CD4-positive, alpha-beta T cell treated with Interleukin-17A for 1 hour (primary cell): ENCODE measurements at places on chromosomes 6 and 20.

GRCh38 chr6:130900913-130901312, 73.7 kb downstream of the SMLR1 start:
- DNase-seq, result no peak

DNA sequence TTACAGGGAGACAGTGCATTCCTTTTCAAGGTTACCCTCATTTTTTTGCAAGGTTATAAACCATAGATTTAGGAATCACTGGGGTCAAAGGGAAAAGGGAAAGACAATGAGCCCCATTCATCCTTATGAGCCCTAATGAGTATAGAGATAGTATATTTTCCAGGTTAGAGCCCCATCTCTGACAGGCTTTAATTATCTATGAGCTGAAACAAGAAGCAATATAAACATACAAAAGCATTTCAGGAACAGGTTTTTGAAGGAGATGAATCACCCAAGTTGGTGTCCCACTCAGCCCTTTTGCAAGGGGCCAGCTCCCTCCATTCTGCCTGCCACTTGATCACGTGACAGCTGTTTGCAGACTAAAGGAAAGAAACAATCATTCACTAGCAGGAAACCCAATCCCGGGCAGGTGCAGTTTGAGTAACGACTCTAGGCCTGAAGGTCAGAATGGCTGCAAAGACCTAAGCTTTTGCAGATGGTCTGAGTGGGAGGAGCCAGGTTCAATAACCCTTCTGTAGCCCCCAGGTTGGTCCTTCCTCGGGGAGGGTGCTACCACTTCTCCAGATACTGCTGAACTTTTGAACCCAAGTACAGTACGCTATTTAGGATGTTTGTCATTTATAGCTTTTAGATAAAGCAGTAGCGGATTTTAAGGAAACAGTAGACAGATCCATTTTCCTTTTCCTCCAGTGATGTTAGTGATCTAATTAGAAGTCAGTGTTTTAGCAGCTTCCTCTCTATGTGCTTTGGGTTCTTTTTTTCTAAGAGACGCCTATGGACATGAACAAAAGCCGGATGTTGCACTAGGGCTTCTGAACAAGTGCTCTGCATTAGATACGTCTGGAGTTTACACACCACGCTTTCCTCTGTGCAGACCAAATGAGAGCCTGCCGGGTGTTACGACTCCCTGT, 253.2 kb downstream of the SOX4 start:
- DNase-seq, result no peak

DNA sequence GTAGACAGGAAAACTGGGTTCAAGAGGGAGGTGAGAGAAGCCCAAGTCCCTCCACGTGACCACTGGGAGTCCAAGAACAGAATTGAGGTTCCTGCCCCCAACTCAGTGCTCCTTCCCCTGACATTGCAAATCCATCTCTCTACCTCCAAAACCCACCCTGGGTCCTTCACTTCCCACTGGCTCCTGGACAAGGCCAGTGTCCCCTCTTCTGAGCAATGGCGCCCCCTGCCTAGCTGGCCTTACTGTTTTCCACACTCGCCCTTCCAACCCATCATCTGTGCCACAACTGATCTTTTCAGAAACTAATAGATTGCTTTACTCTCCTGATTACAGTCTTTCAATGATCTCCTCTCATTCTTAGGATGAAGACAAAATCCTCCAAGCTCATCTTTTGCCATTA, 200.3 kb downstream of the ANKRD60 start:
- peak; percentile 5 for DNase-seq

- DNase-seq, result no peak
Observed at GRCh38 chr20:57469418-57470211, 55.3 kb downstream of the CTCFL start.

- DNase-seq, result no peak
Observed at GRCh38 chr6:22001396-22002027, 295.3 kb downstream of the PRL start.

DNA sequence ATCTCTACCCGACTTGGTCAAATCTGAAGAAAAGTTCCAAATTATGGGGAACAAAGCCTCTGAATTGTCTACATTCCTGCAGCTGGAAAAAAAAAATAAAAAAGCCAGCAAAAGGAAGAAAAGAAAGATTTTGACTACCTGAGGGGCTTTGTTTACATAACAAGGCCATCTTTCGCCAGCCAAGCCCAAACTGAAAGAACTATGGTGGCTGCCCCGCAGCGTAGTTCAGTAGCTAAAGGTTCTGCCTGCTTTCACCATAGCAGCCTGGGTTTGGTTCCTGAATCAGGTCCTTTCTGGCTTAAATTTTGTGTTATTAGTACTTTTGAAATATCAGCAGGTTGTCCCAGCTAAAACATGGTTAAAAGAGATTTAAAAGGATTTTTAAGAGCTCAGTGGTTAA, 35.4 kb downstream of the ZNF133 start:
- DNase-seq, result no peak
